ENCODE measurements at places on chromosomes 7 and 10.

DNA sequence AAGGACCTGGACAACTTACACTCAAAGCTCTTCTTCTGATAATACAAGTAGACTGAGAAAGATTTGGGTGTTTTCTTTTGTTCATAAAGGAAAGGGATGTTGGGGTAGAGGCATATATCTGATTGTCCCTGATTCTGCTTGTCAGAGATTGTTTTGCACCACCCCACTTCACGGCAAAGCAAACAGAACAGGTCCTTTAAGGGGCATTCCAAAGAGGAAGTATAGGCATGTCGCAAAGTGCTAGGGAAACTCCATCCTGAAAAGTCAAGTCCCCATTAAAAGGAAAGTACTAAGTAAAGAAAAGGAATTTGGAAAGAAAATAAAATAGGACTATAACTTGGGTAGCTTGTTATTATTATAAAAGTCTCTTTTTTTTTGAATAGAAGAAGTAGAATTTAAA lies 233.0 kb downstream of the DNAJB9 start:
- no peak for DNase-seq

GRCh38 chr7:23618241-23618640 lies 21.1 kb downstream of the CCDC126 start:
- no peak for DNase-seq

DNA sequence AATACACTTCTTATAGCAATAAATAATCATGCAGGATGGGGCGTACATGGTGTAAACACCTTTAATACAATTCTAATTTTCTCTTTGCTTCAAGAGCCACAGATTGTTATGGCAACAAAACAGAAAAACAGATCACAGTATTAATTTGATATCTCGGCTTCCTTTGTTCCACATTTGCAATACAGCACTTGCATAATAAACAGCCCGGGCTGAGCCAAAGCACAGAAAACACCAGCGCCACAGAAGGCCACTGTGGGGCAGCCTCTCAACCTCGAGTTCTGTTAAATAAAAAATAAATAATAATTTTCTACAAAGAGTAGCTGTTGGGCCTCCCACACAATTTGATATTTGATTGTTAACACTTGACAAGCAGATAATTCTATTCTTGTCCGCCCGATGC lies 255.9 kb downstream of the USP6NL start:
- peak; percentile 15 for DNase-seq

GRCh38 chr10:80144696-80145131 lies 12.2 kb downstream of the PLAC9 start:
- DNase-seq, result no peak

- DNase-seq, result no peak
Measured at GRCh38 chr7:28761505-28761904, 196.6 kb downstream of the TRIL start.

DNA sequence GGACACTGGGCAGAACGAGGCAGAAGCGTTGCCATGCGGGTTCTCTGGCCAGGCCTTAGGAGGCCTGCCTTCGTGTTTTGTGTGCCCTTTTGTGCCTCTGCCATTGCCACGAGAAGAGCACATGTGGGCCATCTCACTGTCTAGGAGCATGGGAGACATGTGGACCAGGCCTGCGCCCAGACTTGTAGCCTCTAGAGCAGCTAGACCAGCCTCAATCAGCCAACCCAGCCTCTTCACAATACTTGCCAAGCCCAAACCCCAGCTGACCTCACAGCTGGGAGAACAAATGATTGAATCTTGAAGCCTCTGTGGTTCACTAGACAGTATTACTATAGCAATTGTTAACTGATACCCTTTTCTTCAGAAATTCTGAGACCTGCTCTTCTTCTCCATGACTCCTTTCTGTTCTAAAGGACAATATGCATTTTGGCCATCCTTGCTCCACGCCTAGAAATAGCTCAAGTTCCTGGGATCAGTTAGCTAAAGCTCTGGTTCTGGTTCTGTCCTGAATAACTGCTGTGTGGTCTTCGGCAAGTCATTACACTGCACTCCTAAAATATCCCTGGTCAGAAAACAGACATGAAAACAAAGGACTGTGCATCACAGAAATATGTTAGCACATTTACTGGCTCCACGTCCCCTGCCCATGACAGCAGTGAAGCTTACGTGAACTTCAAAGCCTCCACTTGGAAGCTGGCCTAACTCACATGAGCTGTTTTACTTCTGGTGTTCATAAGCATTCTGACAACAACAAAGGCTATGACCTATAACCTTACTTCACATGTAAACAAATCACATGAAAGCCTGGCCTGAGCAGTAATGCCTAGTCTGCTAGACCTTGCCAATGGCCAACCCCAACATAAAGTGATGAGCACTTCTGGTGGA lies 72.3 kb upstream of the MKRN1 start:
- no peak for DNase-seq

GRCh38 chr7:117955046-117955445 lies 81.8 kb upstream of the CTTNBP2 start:
- no peak for DNase-seq

DNA sequence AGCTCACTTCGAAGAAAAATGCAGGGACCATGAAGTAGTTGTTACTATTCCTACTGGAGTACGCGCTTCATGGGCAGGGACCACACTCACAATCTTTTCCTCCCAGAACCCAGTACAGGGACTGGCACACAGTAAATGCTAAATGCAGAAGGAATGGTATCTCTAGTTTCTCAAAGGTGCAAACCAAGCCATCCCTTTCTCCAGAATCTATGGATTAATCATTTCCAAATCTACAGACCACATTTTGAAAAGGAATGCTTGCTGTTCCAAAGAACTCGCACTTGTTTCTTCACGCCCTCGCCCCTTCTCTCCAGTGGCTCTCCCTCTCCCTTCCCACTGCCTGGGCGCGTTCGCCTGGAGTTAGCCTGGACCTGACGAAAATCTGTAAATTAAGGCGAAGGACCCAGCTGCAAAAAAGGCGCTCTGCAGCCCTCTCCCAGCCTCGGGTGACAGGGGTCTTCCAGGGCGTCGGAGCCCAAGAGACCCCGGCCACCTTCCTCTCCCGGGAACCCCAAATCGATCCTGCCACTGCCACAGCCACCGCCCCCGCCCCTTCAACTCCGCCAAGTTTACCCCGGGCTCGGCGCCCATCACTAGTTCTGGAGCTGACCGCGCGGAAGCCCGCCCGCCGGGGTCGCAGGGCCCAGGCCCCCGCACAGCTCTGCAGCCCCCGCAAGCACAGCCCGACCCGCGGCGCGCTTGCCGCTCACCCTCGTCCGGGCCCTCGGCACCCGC lies 527 bp downstream of the PDIA4 start:
- no peak for DNase-seq

- DNase-seq, result no peak
Measured at GRCh38 chr10:131769571-131770410, 131.0 kb upstream of the PPP2R2D start.

DNA sequence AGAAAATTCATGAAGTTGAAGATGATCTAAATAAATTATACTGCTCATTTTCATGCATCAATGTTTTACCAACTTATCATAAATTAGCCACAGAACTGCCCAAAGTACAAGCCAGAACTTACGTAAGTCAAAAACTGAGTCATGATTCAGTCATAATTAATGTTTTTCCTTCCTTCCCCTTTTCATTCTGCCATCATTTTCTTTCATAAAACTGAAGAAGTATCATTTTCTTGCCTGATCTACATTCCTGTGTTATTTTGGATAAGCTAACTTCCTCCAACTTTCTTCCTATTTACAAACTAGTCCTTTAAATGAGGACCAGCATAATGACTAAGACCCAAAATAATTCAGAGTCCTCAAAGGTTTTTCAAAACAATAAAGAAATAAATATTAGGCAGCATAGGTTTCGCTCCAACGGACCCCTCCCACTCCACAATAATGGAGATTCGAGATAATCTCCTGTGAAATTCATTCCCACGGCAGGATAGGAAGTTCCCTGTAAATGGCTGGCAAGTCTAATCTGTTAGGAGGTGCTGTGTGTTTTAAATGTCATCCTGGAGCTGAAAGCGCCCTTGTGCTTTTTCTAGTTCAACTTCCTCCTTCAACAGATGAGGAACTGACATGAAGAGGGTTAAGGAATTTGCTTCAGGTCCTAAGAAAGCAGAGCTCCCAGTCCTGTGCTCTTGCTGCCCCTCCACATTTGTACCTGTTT lies 218.9 kb downstream of the DOCK4 start:
- peak; percentile 50 for DNase-seq

DNA sequence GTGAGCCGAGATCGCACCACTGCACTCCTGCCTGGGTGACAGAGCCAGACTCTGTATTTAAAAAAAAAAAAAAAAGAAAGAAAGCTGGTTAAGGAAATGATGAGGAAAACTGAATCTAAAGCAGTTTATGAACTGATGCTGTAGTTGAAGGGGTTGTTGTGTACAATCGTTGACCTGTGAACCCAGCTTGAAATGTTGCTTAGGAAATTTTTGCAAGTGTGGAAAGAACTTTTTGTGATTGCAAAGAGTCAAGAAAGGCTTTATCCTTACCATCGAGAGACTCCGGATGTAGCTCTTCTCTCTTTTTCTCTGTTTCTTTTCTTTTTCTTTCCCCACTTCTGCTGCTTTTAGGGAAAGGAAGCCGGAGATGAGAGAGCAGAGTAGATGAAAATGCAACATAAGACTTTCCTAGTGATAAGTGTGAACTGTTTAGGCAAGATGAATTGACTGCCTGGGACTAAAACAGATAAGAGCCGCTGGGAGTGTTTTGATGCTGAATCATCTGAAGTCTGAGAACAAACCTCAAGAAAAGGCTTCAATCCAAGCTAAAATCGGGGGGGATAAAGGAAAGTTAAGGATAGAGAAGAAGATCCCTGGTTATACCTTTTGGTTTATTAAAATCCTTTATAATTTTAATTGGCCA lies 69.0 kb downstream of the TAF3 start:
- no peak for DNase-seq

DNA sequence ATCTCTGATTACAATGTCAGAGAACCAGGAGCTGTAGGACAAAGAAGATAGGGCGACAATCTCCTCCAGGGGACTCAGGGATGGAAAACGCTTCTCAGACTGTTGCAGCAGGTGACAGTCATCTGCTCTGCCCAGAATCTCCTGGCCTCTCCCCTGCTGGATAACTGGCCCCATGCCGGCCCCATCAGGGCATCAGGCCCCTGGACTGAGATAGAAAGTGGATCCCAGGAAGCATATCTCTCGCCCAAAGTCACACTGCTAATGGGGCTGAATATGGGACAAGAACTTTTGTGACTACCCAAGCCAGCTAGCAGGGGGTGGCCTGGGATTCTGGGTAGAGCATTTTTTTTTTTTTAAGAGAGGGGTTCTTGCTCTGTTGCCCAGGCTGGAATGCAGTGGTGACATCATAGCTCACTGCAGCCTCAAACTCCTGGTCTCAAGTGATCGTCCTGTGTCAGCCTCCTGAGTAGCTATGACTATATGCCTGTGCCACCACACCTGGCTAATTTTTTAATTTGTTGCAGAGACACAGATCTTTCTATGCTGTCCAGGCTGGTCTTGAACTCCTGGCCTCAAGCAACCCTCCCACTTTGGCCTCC lies 20.5 kb upstream of the MLXIPL start:
- no peak for DNase-seq

GRCh38 chr10:77702166-77702565 lies 64.6 kb upstream of the KCNMA1 start:
- peak; percentile 82 for DNase-seq

- DNase-seq, result no peak
Measured at GRCh38 chr7:18194616-18195015, 167.0 kb upstream of the PRPS1L1 start.

GRCh38 chr10:99595770-99596465 lies 24.3 kb downstream of the SLC25A28 start:
- DNase-seq, result no peak

DNA sequence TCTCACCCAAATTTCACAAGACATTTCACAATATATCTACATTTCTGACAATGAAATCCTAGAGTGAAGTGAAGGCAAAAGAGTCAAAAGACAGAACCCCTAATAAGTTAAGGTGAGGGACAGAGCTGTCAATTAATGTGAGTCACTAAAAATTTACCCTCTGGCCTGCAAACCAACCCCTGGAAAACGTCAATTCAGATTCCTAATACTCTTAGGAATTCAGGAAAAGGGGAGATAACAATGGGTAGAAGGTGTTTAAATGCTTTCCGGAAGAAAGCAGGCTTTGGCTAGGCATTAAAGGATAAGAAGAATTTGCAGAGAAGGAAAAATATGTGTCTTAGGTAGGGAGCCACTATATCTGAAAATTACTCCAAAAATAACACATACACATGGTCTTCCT lies 299.6 kb downstream of the INHBA start:
- DNase-seq, result no peak

DNA sequence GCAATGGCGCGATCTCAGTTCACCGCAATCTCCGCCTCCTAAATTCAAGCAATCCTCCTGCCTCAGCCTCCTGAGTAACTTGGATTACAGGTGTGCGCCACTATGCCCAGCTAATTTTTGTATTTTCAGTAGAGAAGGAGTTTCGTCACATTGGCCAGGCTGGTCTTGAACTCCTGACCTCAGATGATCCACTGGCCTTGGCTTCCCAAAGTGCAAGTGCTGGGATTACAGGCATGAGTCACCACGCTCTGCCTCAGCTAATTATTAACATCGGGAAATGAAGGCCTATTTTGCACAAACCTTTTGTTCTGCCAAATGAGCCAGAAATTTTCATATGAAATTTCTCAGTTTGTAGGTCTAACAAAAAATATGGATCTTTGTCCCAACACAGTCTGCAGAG lies 106.7 kb upstream of the ODAD2 start:
- DNase-seq, result no peak

- no peak for DNase-seq
Measured at GRCh38 chr10:33327751-33328150, 6.7 kb downstream of the NRP1 start.

- DNase-seq, result no peak
Measured at GRCh38 chr7:150983893-150984368, 5.8 kb upstream of the KCNH2 start.

- no peak for DNase-seq
Measured at GRCh38 chr7:71322201-71322600, 190.3 kb downstream of the GALNT17 start.

DNA sequence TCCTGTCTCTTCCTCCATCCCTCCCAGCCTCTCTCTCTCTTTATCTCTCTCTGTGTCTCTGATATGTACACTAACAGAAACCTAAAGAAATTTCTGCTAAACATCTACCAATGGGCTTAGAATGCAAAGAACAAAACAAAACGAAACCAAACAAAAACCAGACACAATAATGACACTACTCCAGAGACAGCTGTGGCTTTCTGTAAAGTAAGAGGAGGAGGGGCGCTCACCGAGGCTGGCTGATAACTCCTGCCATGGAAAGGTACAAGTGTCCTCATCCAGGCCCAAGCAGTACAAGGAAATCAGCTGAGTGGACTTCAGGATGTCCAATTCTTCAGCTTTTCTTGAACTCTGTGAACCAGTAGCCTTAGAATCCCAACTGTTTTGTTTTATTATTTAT lies 70.4 kb upstream of the FZD8 start:
- DNase-seq, result no peak

DNA sequence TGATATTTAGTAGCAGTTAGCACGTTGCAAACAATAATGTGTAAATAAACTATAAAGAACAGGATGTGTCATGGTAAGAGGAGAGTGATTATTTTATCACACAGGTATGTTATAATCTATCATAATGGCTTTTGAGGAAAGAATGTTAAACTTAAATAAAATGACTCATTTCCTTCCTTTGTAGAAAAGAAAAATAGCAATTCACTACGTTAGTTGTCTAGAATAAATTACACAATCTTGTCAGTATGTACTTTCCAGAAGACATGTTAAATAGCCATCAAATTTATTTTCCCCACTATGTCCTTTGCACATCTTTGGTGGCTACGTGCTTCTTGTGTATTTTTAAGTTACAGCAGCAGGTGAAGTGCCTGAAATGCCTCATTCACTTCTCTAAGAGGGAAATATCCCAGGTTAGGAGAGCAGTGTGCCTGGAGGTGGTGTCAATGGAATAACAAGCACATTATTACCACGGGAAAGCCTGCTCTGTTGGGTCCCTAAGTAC lies 133.8 kb downstream of the SEMA3A start:
- no peak for DNase-seq

- no peak for DNase-seq
Measured at GRCh38 chr10:124130198-124130900, 37.0 kb upstream of the CHST15 start.

Measured in fibroblast of gingiva (primary cell).